ENCODE measurements at places on chromosomes 4 and X. TPM values are rescaled to one million over a fixed set of nuclear protein-coding genes. Genes with fewer than 3 reads are reported as not detected.

OPRPN gene
- total RNA-seq = not detected

SPATA18 gene
- 0.24 TPM for total RNA-seq

GLRA2 gene
- not detected for total RNA-seq

RPS6KA3 gene
- 49.4 TPM for total RNA-seq

TLL1 gene
- not detected for total RNA-seq

CFAP47 gene
- not detected for total RNA-seq

KLB gene
- not detected for total RNA-seq

TMPRSS11F gene
- total RNA-seq = not detected

SNCA gene
- 0.86 TPM for total RNA-seq

CABS1 gene
- not detected for total RNA-seq

USP9X gene
- 70.1 TPM for total RNA-seq

GRCh38 chr4:99947190-99947578 lies 766 bp upstream of the DNAJB14 start:
- H3K4me3 ChIP-seq = no peak overlapping the region
- no peak for DNase-seq
- H3K36me3 ChIP-seq = peaks cover 32% of the 10 kb centered on the region
- no peaks in the 10 kb centered on the region for H3K27me3 ChIP-seq
- H3K27ac ChIP-seq = no peak overlapping the region
- peaks cover 51% of the 10 kb centered on the region for H3K4me1 ChIP-seq

DNA sequence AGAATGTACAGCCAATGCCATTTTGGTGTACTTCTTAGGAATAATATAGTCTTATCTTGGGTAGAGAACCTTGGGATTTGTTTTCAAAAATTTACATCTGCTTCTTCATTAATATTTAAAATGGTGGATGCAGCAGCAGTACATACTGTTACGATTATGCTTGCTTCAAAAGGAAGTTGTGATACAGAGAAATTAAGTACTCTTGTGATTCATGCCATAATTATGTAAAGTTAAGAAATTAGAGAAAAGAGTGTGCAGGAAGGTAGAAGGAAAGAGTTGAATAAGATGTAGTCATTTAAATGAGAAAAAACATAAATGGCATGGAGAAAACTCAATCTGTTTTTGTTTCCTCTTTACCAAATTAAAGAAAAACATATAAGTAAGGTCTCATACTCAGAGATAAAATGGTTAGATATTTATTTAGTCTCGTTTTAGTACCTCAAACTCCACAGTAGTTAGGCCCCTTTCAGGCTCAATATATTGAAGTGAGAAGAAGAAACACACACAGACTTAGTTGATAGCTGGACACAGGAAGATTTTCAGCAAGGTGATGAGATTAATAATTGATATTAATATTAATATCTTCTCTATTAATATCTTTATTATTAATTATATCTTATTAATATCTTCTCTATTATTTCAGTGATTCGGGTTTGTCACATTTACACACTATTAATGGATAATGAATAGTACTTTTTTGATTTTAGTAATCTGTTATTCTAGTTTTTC lies 70.1 kb upstream of the HPGD start:
- H3K4me1 ChIP-seq = peaks cover 11% of the 10 kb centered on the region
- H3K4me3 ChIP-seq = no peak overlapping the region
- H3K27me3 ChIP-seq = no peaks in the 10 kb centered on the region
- H3K27ac ChIP-seq = peak overlapping the region; percentile 65

DNA sequence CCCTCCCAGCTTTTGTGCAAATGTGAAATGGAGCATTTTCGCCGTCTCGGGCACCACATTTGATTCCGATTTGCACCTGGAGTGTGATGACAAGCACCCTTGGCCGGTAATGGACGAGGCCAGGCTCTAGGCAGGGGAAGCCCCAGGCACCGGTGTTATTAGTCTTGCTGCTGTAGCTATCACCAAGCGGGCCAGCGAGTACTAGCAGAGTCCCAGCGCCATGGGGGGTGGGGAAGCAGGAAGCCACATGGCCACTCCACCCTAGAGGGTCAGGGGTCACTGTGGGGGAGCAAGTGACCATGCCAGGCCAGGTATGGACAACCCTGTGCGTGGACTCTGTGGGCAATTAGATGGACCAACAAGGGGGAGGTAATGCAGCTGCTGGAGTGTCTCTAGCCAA lies 88.8 kb downstream of the CPZ start:
- no peaks in the 10 kb centered on the region for H3K4me1 ChIP-seq
- H3K36me3 ChIP-seq = no peaks in the 10 kb centered on the region
- no peak overlapping the region for H3K27ac ChIP-seq
- DNase-seq = no peak
- H3K4me3 ChIP-seq = no peak overlapping the region

- H3K4me1 ChIP-seq = no peaks in the 10 kb centered on the region
- no peaks in the 10 kb centered on the region for H3K27me3 ChIP-seq
- H3K27ac ChIP-seq = no peak overlapping the region
- no peak for DNase-seq
- H3K36me3 ChIP-seq = peaks cover 5% of the 10 kb centered on the region
- no peak overlapping the region for H3K4me3 ChIP-seq
These were observed 60.9 kb downstream of the CLOCK start for GRCh38 chr4:55485821-55486220.

- peaks cover 35% of the 10 kb centered on the region for H3K27me3 ChIP-seq
- no peak overlapping the region for H3K27ac ChIP-seq
- H3K36me3 ChIP-seq = no peaks in the 10 kb centered on the region
- DNase-seq = no peak
- no peak overlapping the region for H3K4me3 ChIP-seq
These were observed 80.4 kb upstream of the GRPR start for GRCh38 chrX:16042980-16043379.

DNA sequence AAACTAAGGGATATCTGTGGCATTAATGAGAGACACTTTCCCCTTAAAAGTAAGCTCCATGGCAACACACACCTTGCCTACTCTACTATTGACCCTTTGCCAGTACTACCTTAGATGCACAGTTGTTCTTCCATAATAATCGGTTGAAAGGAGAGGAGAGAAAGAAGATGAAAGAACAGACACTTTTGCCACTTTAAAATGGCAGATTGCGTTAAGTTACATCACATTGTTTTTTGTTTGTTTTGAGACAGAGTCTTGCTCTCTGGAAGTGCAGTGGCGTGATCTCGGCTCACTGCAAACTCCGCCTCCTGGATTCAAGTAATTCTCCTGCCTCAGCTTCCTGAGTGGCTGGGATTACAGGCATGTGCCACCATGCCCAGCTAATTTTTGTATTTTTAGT lies 239.8 kb downstream of the SCFD2 start:
- peaks cover 10% of the 10 kb centered on the region for H3K4me1 ChIP-seq
- H3K27ac ChIP-seq = no peak overlapping the region
- no peak for DNase-seq
- H3K36me3 ChIP-seq = peaks cover under 1% of the 10 kb centered on the region

DNA sequence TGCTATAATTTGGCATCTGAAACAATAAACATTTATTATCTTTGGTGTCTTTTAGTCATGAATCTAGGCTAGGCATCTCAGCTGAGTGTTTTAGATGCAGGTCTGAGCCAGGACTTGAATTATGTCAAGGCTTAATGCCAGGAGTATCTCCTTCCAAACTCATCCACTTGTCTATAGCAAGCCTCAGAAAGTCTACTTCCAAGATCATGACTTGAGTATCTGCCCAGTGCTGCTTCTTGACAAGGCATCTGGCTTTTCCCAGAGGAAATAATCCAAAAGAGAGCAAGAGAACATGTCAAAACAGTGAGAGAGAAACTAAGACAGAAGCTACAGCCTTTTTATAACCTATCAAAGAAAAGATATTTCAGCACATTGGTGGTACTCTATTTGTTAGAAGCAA lies 1052.1 kb upstream of the PCDH10 start:
- no peaks in the 10 kb centered on the region for H3K4me1 ChIP-seq
- H3K27me3 ChIP-seq = no peaks in the 10 kb centered on the region
- H3K36me3 ChIP-seq = no peaks in the 10 kb centered on the region
- DNase-seq = no peak
- no peak overlapping the region for H3K27ac ChIP-seq

GRCh38 chr4:168317621-168318020 lies 931 bp downstream of the DDX60 start:
- H3K4me3 ChIP-seq = peak overlapping the region; percentile 88
- no peaks in the 10 kb centered on the region for H3K36me3 ChIP-seq
- peaks cover 26% of the 10 kb centered on the region for H3K4me1 ChIP-seq
- DNase-seq = no peak
- no peaks in the 10 kb centered on the region for H3K27me3 ChIP-seq
- peak overlapping the region; percentile 98 for H3K27ac ChIP-seq

- no peaks in the 10 kb centered on the region for H3K36me3 ChIP-seq
- H3K27ac ChIP-seq = no peak overlapping the region
- H3K4me1 ChIP-seq = peaks cover 10% of the 10 kb centered on the region
- H3K27me3 ChIP-seq = peaks cover 11% of the 10 kb centered on the region
- DNase-seq = no peak
These were observed 175.0 kb upstream of the BCOR start for GRCh38 chrX:40272776-40273175.

DNA sequence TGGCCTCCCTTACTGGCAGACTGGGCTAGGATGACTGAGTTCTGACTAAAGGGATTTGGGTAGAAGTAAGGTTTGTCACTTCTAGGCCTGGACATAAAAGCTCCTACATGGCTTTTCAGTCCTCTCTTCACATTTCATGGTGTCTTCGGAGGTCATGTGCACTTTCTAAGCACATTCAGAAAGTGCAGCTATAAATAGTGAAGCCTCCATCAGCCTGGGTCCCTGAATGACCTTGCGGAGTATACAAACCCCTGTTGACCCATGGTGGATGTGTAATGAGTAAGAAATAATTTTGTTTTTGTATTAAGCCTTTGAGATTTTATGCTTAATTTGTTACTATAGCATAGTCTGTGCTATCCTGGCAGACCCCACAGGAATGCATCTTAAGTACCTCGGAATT lies 154.0 kb downstream of the STOX2 start:
- no peak overlapping the region for H3K4me3 ChIP-seq
- DNase-seq = no peak

- no peak for DNase-seq
- H3K27me3 ChIP-seq = no peaks in the 10 kb centered on the region
- H3K27ac ChIP-seq = no peak overlapping the region
- H3K36me3 ChIP-seq = no peaks in the 10 kb centered on the region
- no peaks in the 10 kb centered on the region for H3K4me1 ChIP-seq
- no peak overlapping the region for H3K4me3 ChIP-seq
These were observed 453.1 kb downstream of the CCSER1 start for GRCh38 chr4:90580326-90580725.

DNA sequence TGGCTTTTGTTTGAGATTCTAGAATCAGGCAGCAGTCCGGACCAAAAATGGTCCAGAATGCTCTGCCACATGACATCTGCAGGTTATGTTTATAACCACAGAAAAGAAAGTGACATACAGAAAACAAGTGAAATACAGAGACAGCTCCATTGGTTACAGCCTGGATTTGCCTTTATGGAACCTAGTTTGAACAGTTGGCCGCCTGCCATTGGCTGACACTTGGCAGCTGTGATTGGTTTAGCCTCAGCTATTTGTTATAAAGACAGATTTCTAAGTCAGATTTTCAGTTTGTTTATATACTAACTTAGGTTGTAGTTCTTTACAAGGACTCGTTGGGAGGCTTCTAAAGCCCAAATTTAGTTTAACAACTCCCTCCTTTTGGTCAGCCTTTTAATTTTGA lies 40.8 kb upstream of the IL9R start:
- peaks cover 3% of the 10 kb centered on the region for H3K27me3 ChIP-seq
- no peak overlapping the region for H3K27ac ChIP-seq
- H3K36me3 ChIP-seq = no peaks in the 10 kb centered on the region
- no peak for DNase-seq

GRCh38 chrX:109632906-109633504 lies 8.0 kb upstream of the KCNE5 start:
- no peak overlapping the region for H3K27ac ChIP-seq
- H3K36me3 ChIP-seq = no peaks in the 10 kb centered on the region
- H3K4me1 ChIP-seq = peaks cover 5% of the 10 kb centered on the region
- DNase-seq = no peak

DNA sequence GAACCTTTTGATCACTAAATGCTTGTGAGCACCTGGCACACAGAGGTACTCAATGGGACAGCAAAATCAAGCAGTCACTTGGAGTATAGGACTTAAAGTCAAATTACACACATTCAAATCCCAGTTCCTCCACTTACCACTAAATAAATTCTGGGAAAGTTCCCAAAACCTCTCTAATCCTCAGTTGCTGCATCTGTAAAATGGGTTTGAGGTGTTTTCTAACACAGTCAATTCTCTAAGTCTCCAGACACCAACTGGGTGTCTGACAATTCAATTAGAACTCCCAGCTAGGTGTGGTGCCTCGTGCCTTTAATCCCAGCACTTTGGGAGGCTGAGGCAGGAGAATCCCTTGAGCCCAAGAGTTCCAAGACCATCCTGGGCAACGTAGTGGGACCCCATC lies 19.0 kb downstream of the QDPR start:
- no peaks in the 10 kb centered on the region for H3K27me3 ChIP-seq
- no peak overlapping the region for H3K4me3 ChIP-seq
- DNase-seq = no peak
- H3K4me1 ChIP-seq = peaks cover 14% of the 10 kb centered on the region
- H3K27ac ChIP-seq = no peak overlapping the region

DNA sequence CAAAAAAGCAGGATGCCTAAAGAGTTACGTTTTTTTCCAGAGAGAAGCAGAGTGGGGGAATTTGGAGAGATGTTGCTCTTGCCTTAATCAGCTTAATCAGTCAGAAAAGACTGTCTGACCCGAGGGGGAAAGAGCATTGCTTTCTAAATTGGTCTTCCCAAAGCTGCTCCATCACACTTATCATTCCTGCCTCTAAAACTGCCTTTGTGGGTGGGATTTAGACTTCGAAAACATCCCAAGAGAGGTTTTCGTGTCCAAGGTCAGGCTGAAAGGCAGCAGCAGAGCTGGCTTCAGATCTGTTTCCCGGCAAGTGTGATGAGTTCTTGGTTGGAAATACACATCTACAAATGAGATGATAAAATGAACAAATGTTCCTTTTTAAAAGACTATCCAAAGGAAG lies 155.2 kb downstream of the SH2D1A start:
- DNase-seq = no peak
- no peaks in the 10 kb centered on the region for H3K27me3 ChIP-seq
- H3K36me3 ChIP-seq = no peaks in the 10 kb centered on the region
- H3K4me3 ChIP-seq = no peak overlapping the region

GRCh38 chrX:152913346-152913745 lies 15.5 kb downstream of the ZNF185 start:
- no peak for DNase-seq
- no peaks in the 10 kb centered on the region for H3K4me1 ChIP-seq
- no peaks in the 10 kb centered on the region for H3K36me3 ChIP-seq
- H3K27ac ChIP-seq = no peak overlapping the region
- peaks cover 9% of the 10 kb centered on the region for H3K27me3 ChIP-seq

GRCh38 chrX:40891798-40892197 lies 156.5 kb upstream of the MED14 start:
- H3K27me3 ChIP-seq = peaks cover 43% of the 10 kb centered on the region
- DNase-seq = no peak
- no peak overlapping the region for H3K27ac ChIP-seq
- no peak overlapping the region for H3K4me3 ChIP-seq

GRCh38 chr4:75733369-75733768 lies 9.0 kb downstream of the USO1 start:
- H3K27ac ChIP-seq = no peak overlapping the region
- H3K36me3 ChIP-seq = peaks cover 11% of the 10 kb centered on the region

- no peak overlapping the region for H3K4me3 ChIP-seq
- H3K27ac ChIP-seq = peak overlapping the region; percentile 17
- DNase-seq = no peak
- peaks cover 6% of the 10 kb centered on the region for H3K4me1 ChIP-seq
- no peaks in the 10 kb centered on the region for H3K27me3 ChIP-seq
These were observed 63.3 kb downstream of the GALNT7 start for GRCh38 chr4:173231916-173232315.

GRCh38 chr4:146495269-146495668 lies 26.5 kb downstream of the SLC10A7 start:
- H3K27me3 ChIP-seq = no peaks in the 10 kb centered on the region
- peak overlapping the region; percentile 54 for H3K4me3 ChIP-seq
- peak overlapping the region; percentile 58 for H3K27ac ChIP-seq
- no peak for DNase-seq
- H3K4me1 ChIP-seq = peaks cover 26% of the 10 kb centered on the region
